ENCODE measurements at places on chromosomes 3 and 15. TPM values are rescaled to one million over a fixed set of nuclear protein-coding genes. Genes with fewer than 3 reads are reported as not detected.

TM6SF1 gene
- not detected for total RNA-seq

- H3K4me1 ChIP-seq, result peaks cover 6% of the 10 kb centered on the region
- H3K27me3 ChIP-seq, result no peaks in the 10 kb centered on the region
- H3K27ac ChIP-seq, result no peak overlapping the region
- no peak for DNase-seq
- no peaks in the 10 kb centered on the region for H3K36me3 ChIP-seq
Measured at GRCh38 chr15:44435893-44436667, 8.7 kb downstream of the CTDSPL2 start.

ZNF860 gene
- total RNA-seq, result 4.7 TPM

- no peaks in the 10 kb centered on the region for H3K4me1 ChIP-seq
- no peak for DNase-seq
- H3K36me3 ChIP-seq, result no peaks in the 10 kb centered on the region
- H3K27ac ChIP-seq, result no peak overlapping the region
- no peaks in the 10 kb centered on the region for H3K27me3 ChIP-seq
Measured at GRCh38 chr3:32945136-32945535, 6.3 kb upstream of the CCR4 start.

- no peak overlapping the region for H3K27ac ChIP-seq
- H3K36me3 ChIP-seq, result no peaks in the 10 kb centered on the region
- H3K27me3 ChIP-seq, result no peaks in the 10 kb centered on the region
Measured at GRCh38 chr15:101048176-101048575, 129.0 kb downstream of the LRRK1 start.

LIPC gene
- total RNA-seq, result 17.6 TPM

DNA sequence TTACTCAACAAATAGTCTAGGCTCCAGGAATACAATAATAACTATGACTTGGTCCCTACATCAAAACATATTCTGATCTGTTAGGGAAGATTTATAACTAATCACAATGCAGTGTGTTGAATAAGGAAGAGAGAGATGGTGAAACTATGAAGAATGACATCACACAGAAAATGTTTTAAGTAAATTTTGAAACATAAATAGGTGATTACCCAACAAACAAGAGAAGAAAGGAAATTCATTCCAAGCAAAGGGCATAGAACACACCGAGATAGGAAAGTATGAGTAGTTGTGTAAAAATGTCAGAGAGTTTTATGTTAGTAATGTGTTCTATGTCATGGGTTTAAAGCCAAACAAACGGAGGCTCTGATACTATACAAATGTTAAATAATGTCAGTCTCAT is 13.4 kb downstream of the SEC62 start:
- no peak overlapping the region for H3K4me3 ChIP-seq
- peak overlapping the region; percentile 5 for H3K27ac ChIP-seq
- 0 out of 2 replicates have a peak, but pooled peaks cover 1% of the 10 kb centered on the region for H3K36me3 ChIP-seq
- DNase-seq, result peak; percentile 8

DNA sequence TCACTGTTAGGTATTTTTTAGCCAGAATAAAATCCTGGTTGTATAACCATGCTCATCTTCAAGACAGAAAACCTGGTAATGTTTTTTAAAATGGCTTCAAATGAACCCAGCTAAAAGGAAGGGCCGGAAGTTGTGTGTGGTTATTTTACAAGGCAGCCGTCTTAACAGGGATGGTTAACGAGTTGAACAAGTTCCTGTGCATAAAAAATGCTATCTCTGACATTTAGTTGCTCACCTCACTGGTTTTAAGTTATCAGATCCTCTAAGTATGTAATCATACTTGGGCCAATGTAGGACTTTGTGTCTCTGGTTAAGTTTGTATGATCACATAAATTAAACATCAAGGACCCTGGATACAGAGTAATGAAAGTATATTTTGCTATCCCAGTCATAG is 2.1 kb downstream of the ATP11B start:
- DNase-seq, result peak; percentile 26
- no peaks in the 10 kb centered on the region for H3K36me3 ChIP-seq
- H3K27ac ChIP-seq, result peak overlapping the region; percentile 25
- H3K4me3 ChIP-seq, result no peak overlapping the region
- H3K4me1 ChIP-seq, result 0 out of 2 replicates have a peak, but pooled peaks cover 13% of the 10 kb centered on the region

- no peak for DNase-seq
- no peak overlapping the region for H3K27ac ChIP-seq
- no peaks in the 10 kb centered on the region for H3K36me3 ChIP-seq
- H3K4me3 ChIP-seq, result no peak overlapping the region
- H3K27me3 ChIP-seq, result no peaks in the 10 kb centered on the region
- peaks cover 7% of the 10 kb centered on the region for H3K4me1 ChIP-seq
Measured at GRCh38 chr3:15384510-15385237, 42.7 kb downstream of the METTL6 start.

- H3K4me1 ChIP-seq, result no peaks in the 10 kb centered on the region
- no peaks in the 10 kb centered on the region for H3K27me3 ChIP-seq
- DNase-seq, result no peak
- no peak overlapping the region for H3K27ac ChIP-seq
- no peak overlapping the region for H3K4me3 ChIP-seq
Measured at GRCh38 chr3:74532446-74532845, 82.0 kb downstream of the CNTN3 start.

TGM5 gene
- not detected for total RNA-seq

LYSMD2 gene
- 0.29 TPM for total RNA-seq

IL17RE gene
- 82.9 TPM for total RNA-seq

CNTN3 gene
- not detected for total RNA-seq

DNA sequence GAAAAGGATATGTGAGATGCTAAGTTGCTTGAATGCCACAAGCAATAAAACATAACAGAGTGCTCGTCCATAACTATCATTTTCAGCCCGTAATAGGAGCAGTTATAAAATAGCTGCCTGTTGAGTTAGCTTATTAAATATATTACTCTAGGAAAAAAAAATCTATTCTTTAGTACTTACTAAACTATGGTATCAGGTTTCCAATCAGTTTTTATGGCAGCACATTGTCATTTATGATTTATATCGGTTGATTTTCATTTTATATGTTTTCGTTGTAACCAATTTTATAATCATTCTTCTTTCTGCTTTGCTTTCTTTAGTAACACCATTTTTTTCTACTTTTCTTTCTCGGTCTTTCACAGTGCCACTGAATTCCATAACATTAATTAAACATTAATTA is 51.9 kb downstream of the SEMA6D start:
- no peaks in the 10 kb centered on the region for H3K36me3 ChIP-seq
- H3K4me3 ChIP-seq, result no peak overlapping the region
- no peaks in the 10 kb centered on the region for H3K27me3 ChIP-seq
- no peak for DNase-seq
- H3K27ac ChIP-seq, result no peak overlapping the region
- no peaks in the 10 kb centered on the region for H3K4me1 ChIP-seq

- H3K4me1 ChIP-seq, result no peaks in the 10 kb centered on the region
- no peaks in the 10 kb centered on the region for H3K27me3 ChIP-seq
- H3K27ac ChIP-seq, result no peak overlapping the region
- no peak for DNase-seq
- H3K36me3 ChIP-seq, result no peaks in the 10 kb centered on the region
Measured at GRCh38 chr15:69704229-69704628, 251.6 kb downstream of the RPLP1 start.

DNA sequence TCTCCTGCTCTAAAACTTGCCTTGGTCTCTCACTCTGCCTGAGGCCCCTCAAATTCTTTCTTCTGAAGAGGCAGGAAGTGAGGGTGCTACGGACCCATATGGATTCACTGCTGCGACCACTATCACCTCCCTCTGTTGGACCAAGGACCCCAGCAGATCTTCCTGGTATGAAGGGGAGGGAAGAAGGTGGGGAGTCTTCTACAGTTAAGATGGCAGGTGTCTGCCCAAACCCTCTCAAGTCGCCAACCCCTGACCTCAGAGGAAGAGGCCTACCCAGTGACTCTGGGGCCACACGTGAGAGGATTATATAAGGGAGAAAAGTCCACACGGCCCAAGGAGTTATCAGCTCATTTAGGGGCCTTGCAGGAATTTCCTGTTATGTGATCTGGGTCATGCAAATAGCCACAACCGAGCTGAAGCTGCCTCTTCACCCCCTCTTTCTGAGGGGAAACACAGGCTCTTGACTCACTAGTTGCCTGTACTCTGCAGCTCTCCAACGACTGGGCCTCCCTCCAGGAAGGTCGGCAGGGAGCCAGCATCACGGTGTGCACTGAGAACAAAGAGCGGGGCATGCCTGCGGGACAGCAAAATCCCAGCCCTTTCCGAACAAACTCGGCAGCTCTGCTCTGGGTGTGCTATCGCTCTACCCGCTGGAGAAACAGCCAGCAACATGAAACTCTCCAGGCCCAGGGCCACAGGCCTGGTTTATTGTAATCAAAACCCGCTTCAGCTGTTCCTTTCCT is 116.0 kb downstream of the XXYLT1 start:
- H3K27me3 ChIP-seq, result no peaks in the 10 kb centered on the region
- no peak overlapping the region for H3K4me3 ChIP-seq
- H3K4me1 ChIP-seq, result peaks cover 28% of the 10 kb centered on the region
- DNase-seq, result peak; percentile 13
- H3K27ac ChIP-seq, result peak overlapping the region; percentile 71

DNA sequence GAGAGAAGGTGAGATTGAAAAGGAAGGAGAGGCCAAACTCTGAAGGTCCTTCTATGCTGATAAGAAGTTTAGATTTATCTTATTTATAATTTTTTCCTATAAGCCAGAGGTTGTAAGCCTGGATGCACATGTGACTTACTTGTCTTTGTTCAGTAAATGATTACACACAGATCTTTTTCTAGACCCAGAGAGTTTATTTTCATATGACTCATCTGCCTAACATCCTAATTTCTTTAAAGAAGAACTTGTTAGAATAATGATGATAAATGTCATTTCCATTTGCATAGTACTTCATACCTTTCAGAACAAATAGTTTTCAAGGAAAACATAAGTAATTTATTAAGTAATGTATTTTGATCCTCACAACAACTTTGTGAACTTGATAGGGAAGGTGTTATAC is 434.8 kb upstream of the DPH6 start:
- no peaks in the 10 kb centered on the region for H3K4me1 ChIP-seq
- H3K27me3 ChIP-seq, result no peaks in the 10 kb centered on the region
- no peak overlapping the region for H3K4me3 ChIP-seq
- no peak overlapping the region for H3K27ac ChIP-seq
- no peaks in the 10 kb centered on the region for H3K36me3 ChIP-seq
- no peak for DNase-seq

GRCh38 chr3:77380136-77380535 is 340.2 kb downstream of the ROBO2 start:
- no peak overlapping the region for H3K27ac ChIP-seq
- H3K4me3 ChIP-seq, result no peak overlapping the region
- H3K36me3 ChIP-seq, result no peaks in the 10 kb centered on the region
- DNase-seq, result no peak
- H3K4me1 ChIP-seq, result no peaks in the 10 kb centered on the region

HDAC11 gene
- total RNA-seq, result 10.9 TPM

- no peaks in the 10 kb centered on the region for H3K4me1 ChIP-seq
- no peaks in the 10 kb centered on the region for H3K27me3 ChIP-seq
- no peak overlapping the region for H3K27ac ChIP-seq
- no peaks in the 10 kb centered on the region for H3K36me3 ChIP-seq
- DNase-seq, result no peak
Measured at GRCh38 chr3:132038198-132038825, 3.5 kb upstream of the CPNE4 start.

GABRR3 gene
- total RNA-seq, result not detected

GRCh38 chr15:78414621-78415250 is 23.3 kb upstream of the IREB2 start:
- H3K4me1 ChIP-seq, result peaks cover 7% of the 10 kb centered on the region
- H3K27me3 ChIP-seq, result no peaks in the 10 kb centered on the region
- no peak overlapping the region for H3K4me3 ChIP-seq
- H3K36me3 ChIP-seq, result no peaks in the 10 kb centered on the region
- H3K27ac ChIP-seq, result no peak overlapping the region

- no peak for DNase-seq
- H3K4me3 ChIP-seq, result no peak overlapping the region
- H3K27ac ChIP-seq, result no peak overlapping the region
- no peaks in the 10 kb centered on the region for H3K27me3 ChIP-seq
- H3K36me3 ChIP-seq, result no peaks in the 10 kb centered on the region
Measured at GRCh38 chr3:12737319-12737718, 21.7 kb downstream of the TMEM40 start.

- H3K36me3 ChIP-seq, result no peaks in the 10 kb centered on the region
- H3K4me3 ChIP-seq, result no peak overlapping the region
- DNase-seq, result no peak
- no peaks in the 10 kb centered on the region for H3K27me3 ChIP-seq
Measured at GRCh38 chr15:101128221-101129015, 123.4 kb downstream of the CHSY1 start.

DNA sequence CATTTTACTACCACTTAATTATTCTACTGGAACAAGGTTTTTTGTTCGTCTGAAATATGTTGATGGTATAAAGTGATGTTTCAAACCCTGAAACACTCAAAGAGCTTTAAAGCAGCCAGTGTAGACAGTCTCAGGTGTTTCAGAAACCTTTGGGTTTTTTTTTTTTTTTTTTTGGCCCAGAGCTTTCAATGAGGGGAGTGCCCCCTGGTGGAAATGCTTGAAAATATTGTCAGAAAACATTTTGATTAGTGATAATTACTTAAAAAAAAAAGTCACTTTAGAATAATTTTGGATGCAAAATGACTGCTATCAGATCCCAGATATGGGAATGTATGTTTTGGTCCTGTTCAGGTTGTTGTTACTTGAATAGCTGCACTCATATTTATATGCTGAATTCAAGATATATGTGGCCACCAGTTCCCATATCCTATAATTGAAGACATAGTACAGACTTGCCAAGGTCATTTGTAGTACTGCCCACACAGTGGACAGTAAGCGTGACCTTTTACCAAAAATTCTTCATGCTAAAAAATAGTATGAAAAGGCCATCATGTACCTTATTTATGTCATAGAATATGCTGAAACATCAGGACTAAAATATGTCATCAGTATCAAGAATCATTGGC is 35.9 kb downstream of the SATB1 start:
- no peak overlapping the region for H3K27ac ChIP-seq
- H3K4me3 ChIP-seq, result no peak overlapping the region
- DNase-seq, result peak; percentile 43
- 0 out of 2 replicates have a peak, but pooled peaks cover 3% of the 10 kb centered on the region for H3K4me1 ChIP-seq
- no peaks in the 10 kb centered on the region for H3K36me3 ChIP-seq
- H3K27me3 ChIP-seq, result no peaks in the 10 kb centered on the region

- H3K27ac ChIP-seq, result no peak overlapping the region
- H3K36me3 ChIP-seq, result no peaks in the 10 kb centered on the region
- H3K27me3 ChIP-seq, result no peaks in the 10 kb centered on the region
- DNase-seq, result no peak
Measured at GRCh38 chr15:31997711-31998110, 32.6 kb upstream of the CHRNA7 start.

DNA sequence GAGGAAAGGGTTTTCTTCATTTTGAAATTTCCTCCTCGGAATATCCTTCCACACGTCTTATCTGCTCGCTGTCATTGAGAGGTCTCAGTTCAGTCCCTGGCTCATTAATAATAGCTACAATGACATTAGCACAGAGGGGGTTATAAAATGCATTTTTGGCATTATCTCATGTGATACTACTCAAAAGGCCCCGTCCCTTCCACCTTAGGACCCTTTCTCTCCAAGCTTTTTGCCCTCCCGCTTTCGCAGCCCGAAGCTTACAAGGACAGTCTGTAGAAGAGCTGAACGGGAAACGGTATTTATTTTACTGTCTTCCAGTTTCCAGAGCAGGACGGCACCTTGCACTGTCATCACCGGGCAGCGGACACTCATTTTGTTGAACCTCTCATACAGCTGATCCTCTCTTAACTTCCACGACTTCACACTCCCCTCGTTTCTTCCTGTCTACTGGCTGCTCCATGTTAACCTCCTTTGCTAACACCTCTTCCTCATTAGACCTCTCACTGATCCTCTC is 5.6 kb upstream of the PLEKHO2 start:
- no peaks in the 10 kb centered on the region for H3K36me3 ChIP-seq
- no peak overlapping the region for H3K27ac ChIP-seq
- H3K27me3 ChIP-seq, result no peaks in the 10 kb centered on the region
- H3K4me3 ChIP-seq, result no peak overlapping the region
- no peaks in the 10 kb centered on the region for H3K4me1 ChIP-seq

GRCh38 chr3:188416041-188416440 is 262.1 kb downstream of the LPP start:
- no peaks in the 10 kb centered on the region for H3K27me3 ChIP-seq
- no peak overlapping the region for H3K4me3 ChIP-seq
- H3K36me3 ChIP-seq, result no peaks in the 10 kb centered on the region
- H3K27ac ChIP-seq, result no peak overlapping the region
